RPMI7951 (cell line): ENCODE measurements at places on chromosomes 16 and 17. TPM values are rescaled to one million over a fixed set of nuclear protein-coding genes. Genes with fewer than 3 reads are reported as not detected.

DNA sequence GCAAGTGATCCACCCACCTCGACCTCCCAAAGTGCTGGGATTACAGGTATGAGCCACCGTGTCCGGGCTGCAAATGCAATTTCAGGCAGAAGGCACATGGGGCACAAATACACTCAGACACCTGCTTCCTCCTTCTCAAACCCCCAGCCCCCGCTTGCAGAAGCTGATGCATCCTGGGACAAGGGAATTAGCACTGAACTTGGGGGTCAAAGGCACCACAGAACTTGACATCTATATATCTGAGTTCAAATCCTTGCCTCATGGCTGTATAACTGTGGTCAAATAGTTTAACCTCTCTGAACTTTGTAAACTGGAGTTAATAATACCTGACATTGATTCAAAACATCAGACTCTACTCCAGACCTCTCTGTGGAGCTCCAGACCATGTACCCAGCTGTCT lies 4.1 kb upstream of the ARL5C start:
- no peak for DNase-seq

DNA sequence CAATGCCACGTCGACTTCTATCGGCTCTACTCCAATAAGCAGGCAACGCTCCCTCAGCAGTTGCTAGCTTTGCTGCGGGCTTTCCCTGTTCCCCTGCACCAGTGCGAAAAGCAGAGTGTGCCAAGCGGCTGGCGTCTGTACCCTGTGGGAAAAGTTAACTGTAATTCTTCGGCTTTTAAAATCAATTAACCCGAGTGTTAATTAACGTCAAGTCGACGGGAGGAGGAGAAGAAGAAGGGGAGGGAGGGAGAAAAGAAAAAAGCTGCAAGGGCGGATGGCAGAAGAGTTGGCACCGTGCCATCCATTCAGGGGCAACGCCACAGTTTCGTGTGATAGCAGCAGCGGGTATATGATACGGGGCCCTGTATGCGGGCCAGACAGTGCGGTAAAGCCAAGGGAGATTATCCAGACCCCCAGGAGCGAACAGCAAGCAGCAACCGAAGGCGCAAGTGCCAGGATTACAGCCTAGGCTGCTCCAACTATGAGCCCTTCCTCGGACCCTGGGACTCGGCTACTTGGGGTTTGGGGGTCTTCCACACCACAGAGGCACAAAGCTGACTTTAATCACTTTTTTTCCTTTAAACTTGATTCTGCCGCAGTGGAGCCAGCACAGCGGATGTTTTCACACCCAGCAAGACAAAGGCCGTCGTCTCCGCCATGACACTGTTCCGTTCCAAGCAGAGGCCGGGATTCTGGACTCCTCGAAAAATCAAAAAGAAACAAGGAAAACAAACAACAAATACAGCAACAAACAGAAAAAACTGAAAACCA lies 253.8 kb upstream of the PMFBP1 start:
- no peak for DNase-seq

The ABCC12 gene
- 0.29 and 0.48 TPM in 2 replicates for total RNA-seq

The CA5A gene
- total RNA-seq = not detected in 2 replicates
